A549 treated with CpdA at 1 μM for 4 hours (cell line): ENCODE measurements at places on chromosomes 2 and 18. TPM values are rescaled to one million over a fixed set of nuclear protein-coding genes. Genes with fewer than 3 reads are reported as not detected.

EMILIN2 gene
- 7.0 to 12.8 TPM (median 12.2 TPM) in 5 replicates for total RNA-seq

SERPINB10 gene
- not detected in 5 replicates for total RNA-seq

IL1R1 gene
- total RNA-seq: 18.3 to 31.9 TPM (median 25.0 TPM) in 5 replicates

DOK6 gene
- not detected in 5 replicates for total RNA-seq

CD207 gene
- total RNA-seq: not detected in 5 replicates

UCN gene
- total RNA-seq: 0.96 to 2.3 TPM (median 1.5 TPM) in 5 replicates

HOXD12 gene
- total RNA-seq: not detected in 5 replicates

CAPN13 gene
- total RNA-seq: 0.10 to 0.15 TPM in 2 of 5 replicates, not detected in the others

KCNS3 gene
- 1.1 to 1.3 TPM (median 1.2 TPM) in 5 replicates for total RNA-seq

SLC14A1 gene
- total RNA-seq: 0.05 to 0.26 TPM (median 0.13 TPM) in 3 of 5 replicates, not detected in the others

LRP2 gene
- under 0.01 to 0.03 TPM (median 0.02 TPM) in 3 of 5 replicates, not detected in the others for total RNA-seq

FABP1 gene
- total RNA-seq: 0.51 TPM in 1 of 5 replicates, not detected in the others

VWA3B gene
- 0.02 to 0.43 TPM (median 0.18 TPM) in 4 of 5 replicates, not detected in the other for total RNA-seq

ADAM23 gene
- total RNA-seq: 8.0 to 10.7 TPM (median 10.3 TPM) in 5 replicates

GALR1 gene
- total RNA-seq: not detected in 5 replicates

NOTO gene
- 0.03 to 0.05 TPM in 2 of 5 replicates, not detected in the others for total RNA-seq

ACADL gene
- total RNA-seq: 0.03 to 0.07 TPM (median 0.06 TPM) in 4 of 5 replicates, not detected in the other

EGR4 gene
- 0.16 to 0.30 TPM (median 0.27 TPM) in 5 replicates for total RNA-seq
